Omental fat pad (tissue), 4 donors: ENCODE measurements at places on chromosomes 7 and 10. TPM values are rescaled to one million over a fixed set of nuclear protein-coding genes. Genes with fewer than 3 reads are reported as not detected.

DNA sequence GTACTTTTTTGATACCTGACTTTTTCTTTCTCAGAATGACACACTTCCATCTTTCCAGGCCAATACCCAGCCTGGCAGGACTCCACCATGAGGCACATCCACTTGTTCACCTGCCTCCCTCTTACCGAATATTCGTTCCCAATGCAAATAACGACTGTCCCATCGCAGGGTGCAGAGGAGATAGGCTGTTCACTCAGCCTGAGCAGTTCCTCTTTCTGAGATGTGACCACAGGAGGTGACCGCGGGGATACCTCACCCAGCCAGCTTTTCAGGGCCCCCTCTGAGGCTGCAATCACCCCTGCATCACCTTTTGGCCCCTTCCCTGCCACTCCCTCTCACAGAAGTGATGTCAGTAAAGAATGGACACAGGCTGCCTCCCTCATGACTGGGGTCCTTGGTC lies 28.3 kb downstream of the PTPRN2 start:
- no peak for DNase-seq

GRCh38 chr7:2474224-2474623 lies 2.0 kb downstream of the GRIFIN start:
- no peak for DNase-seq

GRCh38 chr10:3729397-3729976 lies 55.5 kb downstream of the KLF6 start:
- DNase-seq: no peak

Gene DDX21
- total RNA-seq: 72.0 TPM

Gene AKR1B1
- 110 TPM for total RNA-seq

- no peak for DNase-seq
These were observed 4.1 kb downstream of the ARMC3 start for GRCh38 chr10:22931948-22932347.

GRCh38 chr10:6969659-6970058 lies 389.6 kb upstream of the PRKCQ start:
- DNase-seq: no peak

Gene EN2
- total RNA-seq: not detected

Gene TEX47
- total RNA-seq: not detected

Gene ABCB4
- total RNA-seq: 0.74 TPM

Gene KCNIP2
- 70.1 TPM for total RNA-seq

Gene GBX1
- not detected for total RNA-seq

- DNase-seq: no peak
These were observed 2.7 kb upstream of the EN2 start for GRCh38 chr7:155455132-155455693.

- DNase-seq: no peak
These were observed 126.1 kb downstream of the TNS3 start for GRCh38 chr7:47455872-47456185.

DNA sequence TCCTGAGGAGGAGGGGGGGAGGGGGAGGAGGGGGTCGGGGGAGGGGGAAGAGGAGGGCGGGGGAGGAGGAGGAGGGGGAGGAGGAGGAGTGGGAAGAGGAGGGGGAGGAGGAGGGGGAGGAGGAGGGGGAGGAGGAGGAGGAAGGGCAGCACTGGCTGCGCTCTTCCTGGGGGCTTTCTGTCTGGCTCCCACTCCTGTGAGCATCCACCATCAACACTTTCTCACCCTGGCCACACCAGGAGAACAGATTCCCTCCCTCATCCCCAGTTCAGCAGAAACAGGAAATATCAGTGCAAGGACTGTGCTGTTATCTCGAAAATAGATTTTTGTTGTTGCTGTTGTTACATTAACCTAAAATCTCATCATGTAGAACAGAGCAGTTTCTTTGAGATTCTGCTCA lies 530.5 kb downstream of the ACTR3B start:
- DNase-seq: no peak

Gene GIMAP2
- total RNA-seq: 10.4 TPM

Gene CHN2
- 21.4 TPM for total RNA-seq

Gene GNAT3
- not detected for total RNA-seq

Gene PTPRZ1
- 13.3 TPM for total RNA-seq

- DNase-seq: no peak
These were observed 41.4 kb downstream of the TMEM130 start for GRCh38 chr7:98828368-98828767.

Gene EPO
- not detected for total RNA-seq

- no peak for DNase-seq
These were observed 4.0 kb downstream of the SCD start for GRCh38 chr10:100350914-100351485.

Gene PAOX
- 7.2 TPM for total RNA-seq

- DNase-seq: no peak
These were observed 4.6 kb downstream of the ASB4 start for GRCh38 chr7:95490231-95490762.

- DNase-seq: no peak
These were observed 47.0 kb downstream of the PTN start for GRCh38 chr7:137296576-137296975.

- no peak for DNase-seq
These were observed 89.8 kb upstream of the ANLN start for GRCh38 chr7:36299823-36300341.

GRCh38 chr10:24617771-24618396 lies 105.8 kb downstream of the ARHGAP21 start:
- DNase-seq: peak; percentile 46

DNA sequence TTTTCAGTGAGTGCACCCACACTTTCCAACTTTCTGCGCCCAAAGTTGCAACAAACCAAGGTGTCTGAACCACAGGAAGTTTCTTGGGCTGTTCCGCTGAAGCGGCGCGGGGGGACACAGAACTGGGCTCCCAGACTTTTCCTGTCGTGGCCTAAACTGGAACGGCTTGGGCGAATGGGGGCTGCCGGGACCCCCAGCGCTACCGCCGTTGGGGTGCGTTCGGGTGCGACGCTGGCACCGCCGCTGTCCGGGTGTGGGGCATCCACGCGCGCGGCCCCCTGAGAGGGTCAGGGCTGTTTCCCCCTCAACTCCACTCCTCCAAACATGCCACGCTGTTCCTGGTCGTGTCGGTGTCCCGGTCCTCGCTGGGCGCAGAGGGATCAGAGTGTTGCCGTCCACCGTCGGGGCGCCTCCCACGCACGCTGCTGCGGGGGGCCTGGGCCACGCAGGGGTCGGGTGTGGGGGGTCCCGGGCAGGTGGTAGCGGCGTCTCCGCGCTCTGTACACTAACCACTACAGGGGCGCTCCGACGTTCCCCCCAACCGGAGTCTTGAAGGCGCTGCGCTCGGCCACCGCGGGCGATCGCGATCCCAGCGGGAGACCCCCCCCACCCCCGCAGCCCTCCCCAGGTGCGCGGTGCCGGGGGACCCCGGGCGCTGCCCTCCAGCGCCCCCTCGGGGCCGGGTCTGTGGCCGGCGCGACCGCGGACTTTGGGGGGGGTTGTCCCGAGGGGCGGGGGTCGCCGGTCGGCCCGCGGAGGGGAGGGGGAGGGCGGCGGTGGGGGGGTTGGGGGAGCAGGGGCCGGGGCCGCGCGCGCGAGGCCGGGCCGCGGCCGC lies 2.2 kb upstream of the CUX1 start:
- DNase-seq: no peak
